ENCODE measurements at places on chromosomes 5 and 9. TPM values are rescaled to one million over a fixed set of nuclear protein-coding genes. Genes with fewer than 3 reads are reported as not detected.

The FOXD1 gene
- 0.88 TPM for total RNA-seq

The PPIC gene
- 44.7 TPM for total RNA-seq

The ADAMTS12 gene
- total RNA-seq: 0.52 TPM

The ZDHHC11B gene
- total RNA-seq: 7.0 TPM

The SPAG8 gene
- total RNA-seq: 0.20 TPM

The KCNN2 gene
- 0.36 TPM for total RNA-seq

The SOHLH1 gene
- total RNA-seq: not detected

The PCDHGA9 gene
- 3.1 TPM for total RNA-seq

The CCIN gene
- total RNA-seq: not detected

The FST gene
- total RNA-seq: 2.7 TPM

The TNFSF8 gene
- 0.20 TPM for total RNA-seq

The MEIKIN gene
- not detected for total RNA-seq

The ANKRD18A gene
- total RNA-seq: 3.0 TPM

The SCGB3A1 gene
- 26.6 TPM for total RNA-seq

The MYO10 gene
- total RNA-seq: 27.3 TPM

The FOXD4L3 gene
- total RNA-seq: not detected

The LARP1 gene
- 144 TPM for total RNA-seq

The CDK5RAP2 gene
- 31.6 TPM for total RNA-seq

The SPATA31D4 gene
- total RNA-seq: not detected

The FCN2 gene
- 0.16 TPM for total RNA-seq

The GABRA1 gene
- not detected for total RNA-seq

The PCAT7 gene
- not detected for total RNA-seq

The ANKRD55 gene
- total RNA-seq: not detected

The ASTN2 gene
- 1.00 TPM for total RNA-seq

The SWI5 gene
- 24.8 TPM for total RNA-seq

The ANKDD1B gene
- total RNA-seq: 0.28 TPM

The CXCL14 gene
- 179 TPM for total RNA-seq

The CCL19 gene
- 5.1 TPM for total RNA-seq

The SAXO1 gene
- total RNA-seq: not detected

The FREM1 gene
- total RNA-seq: 0.20 TPM

The MYOZ3 gene
- total RNA-seq: not detected

The SPRY4 gene
- 2.6 TPM for total RNA-seq

The KIAA0825 gene
- total RNA-seq: 2.2 TPM

The PCDHGA3 gene
- 0.76 TPM for total RNA-seq

The GFI1B gene
- not detected for total RNA-seq

The CDH10 gene
- total RNA-seq: not detected

The SLC46A2 gene
- 0.44 TPM for total RNA-seq

The PCDHGB2 gene
- total RNA-seq: 1.2 TPM

The N4BP3 gene
- 16.5 TPM for total RNA-seq

The SPATA31E1 gene
- not detected for total RNA-seq

The CTNND2 gene
- total RNA-seq: not detected

The C9orf153 gene
- 0.12 TPM for total RNA-seq

All from esophagus mucosa (tissue), 1 donor.